ENCODE measurements at places on chromosomes 2 and 18.

DNA sequence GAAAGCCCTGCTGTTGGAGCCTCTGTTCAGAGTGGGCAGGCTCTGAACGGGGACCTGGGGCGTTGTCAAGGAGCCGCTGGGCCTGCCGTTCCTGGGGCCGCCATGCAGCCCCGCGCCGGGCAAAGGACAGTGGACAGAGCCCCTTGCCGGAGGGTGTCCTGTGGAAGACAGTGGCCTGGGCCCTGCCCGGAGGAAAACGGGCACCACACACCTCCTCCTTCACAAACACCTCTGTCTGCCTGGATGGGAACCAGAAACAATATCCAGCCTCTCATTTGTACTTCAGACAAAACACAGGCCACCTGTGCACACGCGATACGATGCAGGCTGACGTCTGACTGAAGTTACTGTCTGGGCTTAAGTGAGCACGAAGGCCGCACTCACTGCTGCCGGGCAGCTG is 233.7 kb downstream of the TWIST2 start:
- DNase-seq: no peak

DNA sequence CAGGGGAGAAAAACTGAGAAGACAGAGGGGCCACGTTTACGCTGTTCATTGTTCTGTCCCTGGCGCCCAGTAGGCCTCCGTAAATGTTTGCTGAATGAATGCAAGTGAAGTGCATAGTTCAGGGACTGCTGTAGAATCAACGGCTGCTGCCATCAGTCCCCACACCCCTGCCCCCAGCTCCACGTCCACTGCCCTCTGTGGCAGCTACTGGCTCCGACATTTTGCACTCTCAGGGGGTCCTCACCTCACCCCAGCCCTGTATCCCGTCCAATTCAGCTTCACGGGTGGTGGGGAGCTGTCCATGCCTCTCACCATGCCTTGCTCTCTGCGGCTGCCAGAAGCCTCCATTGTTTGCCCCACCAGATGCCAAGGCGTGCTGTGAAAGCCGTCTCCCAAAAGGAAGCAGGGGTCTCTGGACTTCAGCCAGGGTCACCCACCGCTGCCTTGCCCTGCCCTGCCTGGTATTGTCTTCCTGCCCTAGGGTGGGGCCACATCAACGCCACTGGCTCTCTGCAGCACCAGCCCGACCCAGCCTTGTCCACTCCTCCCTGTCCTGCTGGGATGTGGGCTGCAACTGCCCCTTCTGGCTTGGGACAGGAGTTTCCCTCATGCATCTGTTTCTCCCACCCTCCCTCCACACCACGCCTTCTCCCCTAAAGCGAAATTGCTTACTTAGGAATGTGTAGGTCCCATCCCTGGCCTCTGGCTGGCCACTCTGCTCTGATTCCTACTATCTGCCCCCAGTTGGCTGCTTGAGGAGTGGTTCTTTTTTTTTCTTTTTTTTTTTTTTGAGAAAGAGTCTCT is 86.0 kb downstream of the RHOB start:
- no peak for DNase-seq

DNA sequence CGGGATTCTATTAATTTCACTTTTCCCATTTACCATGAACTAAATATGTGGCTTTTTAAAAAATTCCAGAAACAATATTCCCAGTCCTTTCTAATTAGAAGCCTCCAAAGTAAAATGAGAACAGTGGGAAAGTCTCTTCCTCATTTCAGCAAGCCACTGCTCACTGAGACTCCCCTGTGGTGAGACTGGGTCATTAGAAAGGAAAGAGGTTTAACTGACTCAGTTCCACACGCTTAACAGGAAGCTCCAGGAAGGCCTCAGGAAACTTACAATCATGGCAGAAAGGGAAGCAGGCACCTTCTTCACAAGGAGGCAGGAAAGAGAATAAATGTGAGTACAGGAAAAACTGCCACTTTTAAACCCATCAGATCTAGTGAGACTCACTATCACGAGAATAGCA is 258.9 kb upstream of the CHAC2 start:
- DNase-seq: no peak

DNA sequence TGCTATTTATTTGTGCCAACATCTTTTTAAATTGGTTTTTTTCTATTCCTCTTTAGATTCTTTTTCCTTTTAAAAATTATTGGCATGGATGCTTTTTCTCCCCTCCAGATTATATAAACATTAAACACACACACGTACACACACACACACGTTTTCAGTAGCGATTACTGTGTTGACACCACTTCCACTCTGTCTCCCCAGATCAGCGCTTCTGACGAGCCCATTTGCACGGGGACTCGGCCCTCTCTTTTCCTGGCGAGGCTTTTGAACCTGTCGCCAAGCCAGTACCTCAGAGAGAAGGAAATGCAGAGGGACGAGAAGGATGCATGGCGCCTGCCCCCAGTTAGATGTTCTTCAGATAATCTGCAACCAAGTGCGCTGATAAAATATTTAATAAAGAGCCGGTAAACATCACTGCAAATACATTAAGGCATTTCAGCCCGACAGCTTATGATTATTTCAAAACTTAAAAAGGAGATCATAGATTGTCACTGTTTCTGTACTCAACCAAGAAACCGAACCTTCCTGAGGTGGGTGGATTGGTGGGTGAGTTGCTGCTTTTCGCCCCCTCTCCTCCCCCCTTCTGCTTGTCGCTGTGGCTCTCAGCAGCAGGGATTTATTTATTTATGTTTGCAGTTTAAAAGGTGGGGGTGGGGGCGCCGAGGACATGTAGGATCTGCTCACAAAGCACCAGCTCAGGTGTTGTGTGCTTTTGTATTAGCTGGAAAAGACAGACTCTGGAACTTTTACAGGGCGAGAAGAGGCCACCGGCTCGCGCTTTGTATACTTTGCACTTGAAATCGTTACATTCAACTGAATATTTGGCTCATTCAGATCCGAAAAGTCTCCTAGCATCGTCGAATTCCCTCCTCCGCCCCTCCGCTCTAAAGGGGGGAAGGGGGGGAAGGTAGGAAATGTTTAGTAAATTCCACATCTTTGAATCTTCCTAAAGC is 787 bp upstream of the TBR1 start:
- DNase-seq: peak; percentile 10

DNA sequence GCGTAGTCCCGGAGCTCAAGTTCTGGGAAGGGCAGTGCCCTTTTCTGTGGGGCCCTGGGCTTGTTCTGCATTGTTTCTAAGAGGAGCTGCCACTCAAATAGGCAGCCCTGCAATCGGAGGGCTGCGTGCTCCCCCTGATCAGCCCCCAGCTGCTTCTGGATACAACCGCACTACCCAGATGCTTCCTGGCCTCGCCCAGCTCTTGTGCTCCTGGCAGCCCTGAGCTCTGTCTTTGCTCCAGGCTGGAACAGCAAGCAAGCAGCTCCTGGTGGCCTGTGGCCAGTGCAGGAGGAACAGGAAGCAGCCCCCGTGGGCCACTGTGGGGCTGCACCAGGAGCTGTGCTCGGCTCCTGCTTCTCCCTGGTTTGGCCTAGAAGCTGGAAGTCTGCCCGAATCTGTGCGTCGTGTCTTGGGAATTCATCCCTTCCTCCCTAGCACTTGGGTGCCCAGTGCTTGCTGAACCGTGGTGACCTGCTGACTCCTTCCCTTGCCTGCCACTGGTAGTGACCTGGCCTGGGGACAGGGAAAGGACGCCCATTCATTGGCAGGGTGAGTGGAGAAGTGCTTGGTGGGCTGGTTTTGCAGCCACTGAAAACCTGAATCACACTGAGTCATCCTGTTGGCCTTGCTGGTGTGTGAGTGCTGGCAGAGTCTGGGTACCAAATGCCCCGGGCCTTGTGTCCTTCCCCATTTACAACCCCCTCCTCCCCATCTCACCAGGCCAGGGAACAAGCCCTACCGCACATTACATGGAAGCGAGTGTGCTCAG is 27.3 kb upstream of the NTSR2 start:
- DNase-seq: no peak

DNA sequence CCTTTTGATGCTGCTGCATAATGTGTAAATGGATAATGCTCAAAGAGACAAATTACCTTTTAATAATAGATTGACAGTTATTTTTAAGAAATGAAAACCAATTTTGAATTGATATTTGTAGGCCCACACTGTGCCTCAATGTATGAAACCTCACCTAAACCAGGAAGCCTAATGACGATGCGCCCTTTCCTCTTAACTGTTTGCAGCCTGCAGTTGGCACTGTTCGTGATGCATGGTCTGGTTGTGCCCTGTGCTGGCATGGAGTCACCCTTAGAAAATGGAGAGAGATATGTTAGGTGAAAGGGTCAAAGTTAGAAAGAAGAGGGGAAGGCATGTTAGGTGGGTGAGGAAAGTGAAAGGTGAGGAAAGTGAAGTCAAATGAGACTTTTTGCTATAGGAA is 390.2 kb downstream of the PTPRM start:
- DNase-seq: peak; percentile 25

GRCh38 chr2:106995556-106995955 is 109.6 kb upstream of the ST6GAL2 start:
- DNase-seq: no peak

Measured in CD4-positive, alpha-beta T cell treated with Interleukin-17A for 4 hours (primary cell).